Fibroblast of gingiva (primary cell): ENCODE measurements at places on chromosomes 3 and 15.

DNA sequence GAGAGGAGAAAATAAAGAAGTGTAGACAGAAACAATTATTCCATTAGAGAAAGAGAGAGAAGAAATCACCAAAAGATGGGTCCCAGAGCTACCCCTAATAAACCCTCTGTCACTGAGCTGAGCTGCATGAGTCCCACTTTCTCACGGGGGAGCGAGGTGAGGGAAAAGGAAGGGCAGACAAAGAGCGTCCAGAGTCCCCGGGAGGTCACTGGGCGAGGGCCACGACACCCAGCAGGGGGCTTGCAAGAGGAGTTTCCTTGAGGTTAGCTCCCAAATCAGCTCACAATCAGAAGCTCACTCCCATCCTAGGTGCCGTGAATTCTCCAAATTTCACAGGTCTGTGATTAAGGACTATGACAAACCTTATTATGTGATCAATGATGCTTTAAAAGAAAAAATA lies 62.3 kb downstream of the XXYLT1 start:
- DNase-seq: no peak

GRCh38 chr15:85422607-85423006 lies 42.2 kb downstream of the AKAP13 start:
- no peak for DNase-seq

- DNase-seq: no peak
Observed at GRCh38 chr3:187342255-187342654, 25.9 kb upstream of the RTP4 start.

- no peak for DNase-seq
Observed at GRCh38 chr15:101531170-101531569, 41.7 kb upstream of the PCSK6 start.
